ENCODE measurements at places on chromosomes 16 and 17.

DNA sequence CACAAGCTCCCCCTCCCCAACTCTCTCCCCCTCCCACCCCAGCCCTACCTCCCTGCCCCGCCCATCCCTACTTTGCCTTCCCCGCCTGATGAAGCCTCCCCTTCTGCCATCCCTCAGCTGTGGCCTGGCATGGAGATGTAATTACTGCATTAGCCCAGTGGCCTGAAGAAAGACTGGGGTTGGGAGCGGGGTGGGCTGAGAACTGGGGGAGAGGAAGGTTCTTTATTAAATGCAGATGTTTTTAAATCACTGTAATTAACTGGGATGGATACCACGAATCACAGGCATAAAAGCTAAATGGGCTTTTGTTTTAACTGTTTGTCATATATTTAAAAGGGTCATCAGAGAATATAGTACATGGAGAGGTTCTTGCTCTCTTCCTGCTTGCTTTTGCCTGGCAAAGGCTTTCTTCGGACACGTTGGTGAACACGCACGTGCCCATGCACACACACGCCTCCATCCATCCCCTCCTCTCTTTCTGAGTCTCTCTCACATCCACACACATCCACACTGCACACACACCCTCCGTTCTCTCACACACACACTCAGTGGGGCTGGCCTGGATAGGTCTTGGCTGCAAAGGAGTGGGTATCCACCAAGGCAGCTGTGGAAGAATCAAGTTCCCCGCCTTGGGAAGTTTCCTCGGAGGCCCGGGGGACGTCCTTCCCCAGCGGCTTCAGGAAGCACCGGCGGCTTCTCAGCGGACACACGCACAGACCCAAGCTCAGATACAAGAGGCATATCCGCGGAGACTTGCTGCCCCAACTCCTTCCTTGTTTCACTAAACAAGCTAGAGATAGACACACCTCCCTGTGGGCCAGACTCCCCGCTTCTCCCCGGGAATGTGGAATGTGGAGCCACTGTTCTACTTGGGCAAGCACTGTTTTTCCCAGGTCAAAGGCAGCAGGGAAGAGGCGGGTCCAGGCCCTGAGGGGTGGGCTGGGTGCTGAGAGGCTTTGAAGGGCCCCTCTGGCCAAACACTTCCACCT is 27.4 kb upstream of the TNRC6C start:
- DNase-seq, result no peak

DNA sequence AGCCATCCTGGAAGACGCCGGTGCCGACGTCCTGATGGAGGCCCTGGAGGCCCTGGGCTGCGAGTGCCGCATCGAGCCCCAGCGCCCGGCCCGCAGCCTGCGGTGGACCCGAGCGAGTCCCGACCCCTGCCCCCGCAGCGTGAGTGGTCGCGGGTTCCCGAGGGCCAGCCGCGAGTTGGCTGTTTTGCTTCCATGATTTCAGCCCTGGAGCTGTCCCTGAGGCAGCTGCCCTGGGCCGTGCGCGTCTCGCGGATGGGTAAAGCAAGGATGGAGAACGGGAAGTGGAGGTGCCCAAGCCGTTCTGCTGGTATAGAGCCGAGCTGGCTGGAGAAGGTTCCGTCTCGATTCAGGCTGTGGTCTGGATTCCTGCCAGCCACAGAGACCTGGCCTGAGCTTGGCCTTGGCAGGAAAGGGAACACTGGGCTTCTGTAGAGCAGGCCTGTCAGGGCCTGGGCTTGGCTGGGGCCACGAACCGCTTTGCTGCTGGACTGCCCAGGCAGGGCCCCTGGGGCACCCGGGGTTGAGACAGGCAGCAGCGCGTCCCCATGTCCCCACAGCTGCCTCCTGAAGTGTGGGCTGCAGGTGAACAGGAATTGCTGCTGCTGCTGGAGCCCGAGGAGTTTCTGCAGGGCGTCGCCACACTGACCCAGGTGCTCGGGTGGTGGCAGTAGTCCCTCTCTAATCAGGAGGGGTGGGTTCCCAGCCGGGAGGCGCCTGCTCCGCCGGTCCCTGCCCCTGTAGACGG is 941 bp upstream of the MRPS34 start:
- no peak for DNase-seq

GRCh38 chr16:23835390-23836077 is at the start of gene PRKCB:
PRKCB (plus strand) TSS chr16:23835983.
- peak; percentile 84 for DNase-seq

- peak; percentile 72 for DNase-seq
Measured at GRCh38 chr17:77494664-77495435, 354.1 kb downstream of the SEC14L1 start.

GRCh38 chr16:87324411-87325275 is 7.5 kb upstream of the C16orf95 start:
- peak; percentile 48 for DNase-seq

DNA sequence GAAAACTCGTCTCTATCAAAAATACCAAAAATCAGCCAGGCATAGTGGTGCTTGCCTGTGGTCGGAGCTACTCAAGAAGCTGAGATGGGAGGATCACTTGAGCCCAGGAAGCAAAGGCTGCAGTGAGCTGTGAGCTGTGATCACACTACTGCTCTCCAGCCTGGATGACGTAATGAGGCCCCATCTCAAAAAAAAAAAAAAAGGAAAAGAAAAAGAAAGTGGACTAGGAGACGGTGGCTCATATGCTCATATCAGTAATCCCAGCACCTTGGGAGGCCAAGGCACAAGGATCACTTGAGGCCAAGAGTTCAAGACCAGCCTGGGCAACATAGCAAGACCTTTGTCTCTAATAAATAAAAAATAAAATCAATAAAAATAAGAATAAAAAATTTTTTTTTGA is 8.8 kb upstream of the SUMO2 start:
- no peak for DNase-seq

DNA sequence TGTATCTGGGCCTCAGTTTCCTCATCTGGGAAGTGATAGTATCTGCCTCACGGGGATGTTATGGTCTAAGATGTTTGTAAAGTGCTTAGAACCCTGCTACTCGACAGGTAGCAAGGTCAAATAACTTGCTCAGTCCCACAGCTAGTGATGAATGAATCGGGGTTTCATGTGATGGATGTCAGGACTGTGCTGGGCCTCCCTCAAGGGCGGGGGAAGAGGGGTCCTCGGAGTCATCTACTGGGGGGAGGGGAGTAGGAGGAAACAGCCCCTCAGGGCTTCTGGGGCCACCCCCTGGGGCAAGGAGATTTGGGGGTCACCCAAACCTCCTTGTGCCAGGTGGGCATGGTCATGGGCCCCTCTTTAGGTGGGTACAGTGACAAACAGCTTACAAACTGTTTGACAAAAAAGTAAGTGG is 732 bp downstream of the PNPO start:
- no peak for DNase-seq

DNA sequence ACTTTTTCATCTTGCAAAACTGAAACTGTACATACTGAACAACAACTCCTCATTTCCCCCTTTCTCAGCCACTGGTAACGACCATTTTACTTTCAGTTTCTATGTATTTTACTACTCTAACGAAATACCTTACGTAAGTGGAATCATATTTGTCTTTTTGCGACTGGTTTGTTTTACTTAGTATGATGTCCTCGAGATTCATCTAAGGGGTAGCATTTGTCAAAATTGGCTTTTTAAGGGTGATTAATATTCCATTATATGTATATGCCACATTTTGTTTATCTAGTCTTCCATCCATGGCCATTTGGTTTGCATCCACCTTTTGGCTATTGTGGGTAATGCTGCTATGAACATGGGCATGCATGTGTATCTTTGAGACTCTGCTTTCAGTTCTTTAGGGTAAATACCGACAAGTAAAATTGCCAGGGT is 10.4 kb downstream of the KPNB1 start:
- DNase-seq, result no peak

- DNase-seq, result no peak
Measured at GRCh38 chr16:22862046-22862445, 48.1 kb downstream of the HS3ST2 start.

DNA sequence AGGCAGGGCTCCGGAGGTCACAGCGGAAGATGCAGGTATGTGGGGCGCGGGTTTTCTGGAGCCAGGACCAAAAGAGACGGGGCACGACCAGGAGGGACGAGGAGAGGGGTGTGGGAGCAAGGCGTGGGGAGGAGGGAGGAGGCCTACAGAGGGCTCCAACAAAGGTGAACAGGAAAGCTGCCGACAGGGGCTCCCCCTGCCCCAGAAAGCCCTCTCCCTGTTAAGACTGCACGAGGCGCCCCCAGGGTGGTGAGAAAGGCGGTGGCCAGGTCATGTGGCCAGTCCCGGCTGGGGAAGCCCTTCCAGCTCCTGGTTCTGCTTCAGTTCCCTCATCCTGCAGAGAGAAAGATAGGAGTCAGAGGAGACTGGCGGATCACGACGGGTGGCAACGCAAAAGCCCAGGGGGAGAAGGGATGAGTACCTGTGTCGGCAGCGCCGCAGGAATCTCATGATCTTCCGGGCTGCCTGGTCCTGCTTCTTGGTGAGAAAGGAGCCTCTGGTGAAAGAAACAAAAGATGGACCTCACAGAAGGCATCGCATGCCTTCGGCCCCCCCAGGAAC is 949 bp upstream of the SPAG7 start:
- no peak for DNase-seq

GRCh38 chr17:41589301-41589700 is 2.6 kb upstream of the KRT14 start:
- no peak for DNase-seq

- no peak for DNase-seq
Measured at GRCh38 chr17:60947100-60947499, 269.4 kb downstream of the BCAS3 start.

DNA sequence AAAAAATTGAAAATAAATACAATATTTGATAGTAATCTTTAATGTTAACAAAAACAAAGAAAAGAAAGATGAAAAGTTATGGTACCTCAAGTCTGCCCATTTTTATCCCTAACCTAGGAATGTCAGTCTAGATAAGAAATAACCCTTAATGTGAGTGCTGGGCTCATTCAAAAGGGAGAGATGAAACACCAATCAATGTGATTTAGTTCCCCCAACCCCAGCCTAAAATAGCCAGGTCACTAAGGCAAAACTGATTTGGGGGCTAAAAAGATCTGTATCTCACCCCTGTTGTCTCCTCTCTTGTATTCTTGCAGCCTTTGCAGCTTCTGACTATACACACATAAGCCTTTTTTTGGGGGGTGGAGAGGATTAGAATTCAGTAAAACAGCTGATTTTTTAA is 3.2 kb upstream of the IGF2BP1 start:
- no peak for DNase-seq

DNA sequence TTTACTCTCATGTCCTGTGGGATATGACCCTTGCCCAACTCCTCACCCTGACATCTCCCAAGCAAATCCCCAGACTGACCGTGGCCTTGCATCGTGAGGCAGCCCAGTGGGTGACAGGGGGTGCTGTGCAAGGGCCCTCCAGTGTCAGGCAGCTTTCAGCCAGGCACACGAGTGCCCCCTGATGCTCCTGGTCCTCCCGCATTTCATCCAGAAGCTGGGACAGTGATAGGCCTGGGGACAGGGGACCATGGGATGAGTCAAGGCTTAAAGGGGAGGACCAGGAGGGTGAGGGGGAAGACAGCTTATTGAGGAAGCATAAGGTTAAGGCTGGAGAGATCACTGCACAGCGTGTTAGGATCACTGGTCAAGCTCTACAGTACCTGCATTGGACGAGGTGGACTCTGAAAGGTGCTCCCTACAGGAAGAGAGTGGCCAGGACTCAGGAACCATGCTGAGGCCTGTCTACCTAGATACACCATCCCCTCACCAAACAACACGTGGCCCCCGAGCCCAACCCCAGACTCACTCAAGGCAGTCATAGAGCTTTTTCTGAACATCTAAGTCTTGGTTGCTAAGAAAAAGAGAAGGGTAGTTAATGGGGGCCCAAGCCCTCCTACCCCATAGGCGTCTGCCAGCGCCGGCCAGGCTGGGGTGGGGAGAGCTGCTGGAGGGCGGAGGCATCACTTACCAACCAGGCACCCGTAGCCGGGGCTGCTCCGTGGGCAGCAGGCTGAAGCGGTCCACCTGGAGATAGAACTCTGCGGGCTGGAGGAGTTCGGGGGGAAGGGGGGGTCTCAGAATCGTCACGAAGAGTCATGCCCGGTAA is 998 bp downstream of the ACD start:
- no peak for DNase-seq

DNA sequence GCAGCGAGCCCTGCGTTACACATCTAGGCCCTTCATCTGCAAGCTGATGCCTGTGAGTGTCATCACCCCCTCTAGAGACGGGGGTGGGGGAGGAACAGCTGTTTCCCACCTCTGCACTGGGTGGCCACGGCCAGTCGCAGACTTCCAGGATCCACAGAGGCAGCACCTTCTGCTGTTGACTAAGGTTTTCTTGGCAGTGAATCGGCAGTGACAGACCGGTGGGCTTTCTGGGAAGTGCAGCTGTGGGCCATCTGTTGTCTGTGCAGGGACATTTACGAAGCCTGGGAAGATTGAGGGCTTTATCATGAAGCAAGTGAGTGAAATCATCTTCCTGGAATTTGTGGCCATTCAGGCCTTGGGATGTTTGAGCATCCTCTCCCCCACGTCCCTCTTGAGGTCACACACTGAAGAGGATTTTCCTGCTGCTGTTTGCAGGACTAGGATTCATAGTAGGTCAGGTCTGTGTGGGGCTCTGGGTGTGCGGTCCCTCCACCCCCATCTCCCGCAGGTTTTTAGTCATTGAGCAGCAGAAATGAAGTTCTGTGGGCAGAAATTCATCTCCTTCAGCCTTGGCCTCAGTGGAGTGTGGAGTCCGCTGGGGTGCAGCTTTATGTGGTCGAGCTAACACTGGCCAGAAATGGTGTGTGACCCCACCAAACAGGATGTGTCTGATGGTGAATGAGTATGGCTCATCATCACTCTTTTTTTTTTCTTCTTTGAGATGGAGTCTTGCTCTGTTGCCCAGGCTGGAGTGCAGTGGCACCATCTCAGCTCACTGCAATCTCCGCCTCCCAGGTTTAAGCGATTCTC is 12.0 kb downstream of the PGS1 start:
- DNase-seq, result no peak

DNA sequence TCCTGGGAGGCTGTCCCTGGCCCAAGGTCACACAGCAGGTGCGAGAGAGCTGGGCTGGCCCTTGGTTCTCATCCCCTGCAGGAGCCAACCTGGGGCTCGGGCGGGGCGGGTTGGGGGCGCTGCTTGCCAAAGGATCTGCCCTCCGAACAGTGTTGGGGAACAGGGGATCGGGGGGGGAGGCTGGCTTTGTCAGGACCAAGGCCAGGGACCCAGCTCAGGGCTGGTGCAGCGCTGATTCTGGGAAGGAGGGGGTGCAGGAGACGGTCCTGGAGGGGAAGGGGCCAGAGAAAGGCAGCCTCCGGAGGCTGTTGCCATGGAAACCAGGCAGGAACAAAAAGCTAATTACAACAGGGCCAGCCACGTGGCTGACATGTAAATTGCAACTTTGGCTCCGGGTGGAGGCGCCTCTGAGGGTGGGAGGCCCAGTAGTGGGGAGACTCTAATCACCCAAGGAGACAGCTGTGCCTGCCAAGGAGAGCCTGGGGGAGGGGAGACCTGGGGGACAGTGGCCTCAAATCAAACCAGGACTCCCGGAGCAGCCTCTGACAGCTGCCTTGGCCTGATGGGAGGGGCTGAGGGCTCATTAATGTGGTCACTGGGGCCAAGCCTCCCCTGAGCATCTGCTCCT is 1.3 kb downstream of the TUBB3 start:
- DNase-seq, result peak; percentile 35

Data from CD4-positive, CD25-positive, alpha-beta regulatory T cell (primary cell).